ENCODE measurements at places on chromosomes 7 and 10.

- DNase-seq: no peak
Measured at GRCh38 chr10:1120801-1121211, 64.6 kb downstream of the WDR37 start.

DNA sequence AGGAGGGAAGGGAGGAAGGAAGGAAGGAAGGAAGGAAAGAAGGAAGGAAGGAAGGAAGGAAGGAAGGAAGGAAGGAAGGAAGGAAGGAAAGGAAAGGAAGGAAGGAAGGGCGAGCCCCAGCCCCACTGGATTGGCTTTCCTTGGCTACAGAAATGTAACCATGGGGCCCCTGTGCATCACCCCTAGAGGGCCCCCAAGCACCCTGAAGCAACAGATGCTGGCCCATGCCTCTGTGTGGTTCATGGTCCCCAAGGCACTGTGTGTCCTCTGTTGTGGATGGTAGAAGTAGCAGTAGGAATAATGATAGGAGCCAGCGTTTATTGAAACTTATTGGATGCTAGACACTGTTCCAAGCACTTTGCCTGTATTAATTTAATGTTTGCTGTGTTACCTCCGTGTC lies 116.6 kb upstream of the MACROH2A2 start:
- DNase-seq: no peak

GRCh38 chr10:69614130-69614529 lies 15.9 kb upstream of the FAM241B start:
- no peak for DNase-seq

DNA sequence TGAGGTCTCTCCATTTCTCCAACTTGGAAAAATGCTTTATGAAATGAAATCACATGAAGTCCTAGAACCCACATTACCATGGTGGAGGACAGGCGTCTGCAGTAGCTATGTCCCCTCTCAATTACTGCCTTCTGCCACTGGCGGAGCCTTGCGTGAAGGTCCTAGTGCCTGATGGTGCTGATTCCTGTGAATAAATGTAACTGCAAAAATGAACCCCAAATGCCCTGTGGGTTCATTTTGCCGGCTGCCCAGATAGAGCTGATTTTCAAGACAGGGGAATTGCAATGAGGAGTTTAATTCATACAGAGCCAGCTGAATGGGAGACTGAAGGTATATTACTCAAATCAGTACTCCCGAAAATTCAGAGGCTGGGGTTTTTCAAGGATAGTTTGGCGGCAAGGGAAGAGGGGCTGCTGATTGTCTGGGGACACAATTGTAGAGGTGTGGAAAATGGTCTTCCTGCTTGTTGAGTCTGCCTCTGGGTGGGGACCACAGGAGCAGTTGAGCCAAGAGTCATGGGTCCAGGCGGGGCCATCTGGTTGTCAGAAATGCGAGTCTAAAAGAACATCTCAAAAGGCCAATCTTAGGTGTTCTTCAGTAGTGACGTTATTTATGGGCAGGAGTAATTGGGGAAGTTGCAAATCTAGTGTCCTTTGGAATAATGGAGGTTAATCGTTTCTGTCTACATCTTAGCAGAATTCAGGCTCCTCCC lies 13.5 kb downstream of the PRF1 start:
- no peak for DNase-seq

DNA sequence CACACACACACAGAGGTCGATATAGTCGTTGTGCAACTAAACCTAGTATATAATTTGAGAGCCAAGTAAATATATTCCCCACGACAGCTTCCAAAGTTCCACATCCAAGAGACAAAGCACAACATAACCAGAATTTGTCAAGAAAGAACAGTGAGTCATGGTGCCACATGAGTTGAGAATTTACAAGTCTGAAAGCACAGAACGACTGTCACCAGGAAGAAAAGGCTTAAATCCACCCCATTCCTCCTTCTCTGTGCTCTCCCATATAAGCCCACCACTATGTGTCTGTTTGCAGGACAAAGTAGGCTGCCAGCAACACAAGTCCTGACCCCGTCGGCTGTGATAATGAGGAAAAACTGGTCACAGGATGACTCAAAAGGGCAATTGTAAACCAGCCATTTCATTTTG lies 32.8 kb downstream of the GSAP start:
- no peak for DNase-seq

GRCh38 chr7:87287738-87288341 lies 57.6 kb upstream of the CROT start:
- DNase-seq: no peak

- DNase-seq: no peak
Measured at GRCh38 chr10:62853710-62854109, 37.5 kb upstream of the EGR2 start.

- no peak for DNase-seq
Measured at GRCh38 chr7:47576031-47576865, 5.7 kb downstream of the TNS3 start.

DNA sequence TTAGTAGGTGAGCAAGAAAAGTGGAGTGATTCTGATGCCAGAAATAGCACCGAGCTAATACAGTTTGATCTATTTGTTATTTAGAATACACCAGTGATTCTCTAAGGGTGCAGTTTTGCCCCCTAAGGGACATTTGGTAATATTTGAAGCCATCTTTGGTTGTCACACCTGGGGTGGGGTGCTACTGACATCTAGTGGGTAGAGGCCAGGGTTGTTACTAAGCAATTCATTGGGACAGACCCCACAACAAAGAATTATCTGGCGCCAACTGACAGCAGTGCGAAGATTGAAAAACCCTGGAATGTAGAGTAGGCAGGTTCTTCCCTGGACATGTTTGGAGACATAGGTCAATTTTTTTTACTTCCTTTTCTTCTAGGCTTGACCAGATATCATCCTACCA lies 14.6 kb downstream of the PALS2 start:
- DNase-seq: peak; percentile 23

DNA sequence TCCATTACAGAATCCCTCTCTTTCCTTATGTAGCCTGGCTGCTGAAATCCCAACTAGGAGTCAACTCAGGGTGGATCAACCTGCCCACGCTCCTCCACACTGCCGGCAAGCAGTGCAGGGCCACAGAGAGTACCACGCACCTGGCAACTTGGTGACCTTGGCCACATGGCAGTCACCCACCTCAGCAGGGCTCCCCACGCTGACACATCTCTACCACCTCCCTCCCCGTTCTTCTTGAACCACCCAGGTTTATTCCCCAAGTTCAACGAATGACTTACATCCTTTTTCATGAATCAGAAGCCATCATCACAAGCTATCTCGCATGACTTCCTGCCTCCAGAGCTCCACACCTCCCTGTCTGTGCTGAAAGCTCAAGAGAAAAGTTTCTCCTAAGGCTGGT lies 153.4 kb downstream of the GRID1 start:
- no peak for DNase-seq

- no peak for DNase-seq
Measured at GRCh38 chr10:86775056-86775869, 18.8 kb downstream of the BMPR1A start.

- DNase-seq: no peak
Measured at GRCh38 chr7:4139656-4140625, 542.2 kb upstream of the FOXK1 start.

DNA sequence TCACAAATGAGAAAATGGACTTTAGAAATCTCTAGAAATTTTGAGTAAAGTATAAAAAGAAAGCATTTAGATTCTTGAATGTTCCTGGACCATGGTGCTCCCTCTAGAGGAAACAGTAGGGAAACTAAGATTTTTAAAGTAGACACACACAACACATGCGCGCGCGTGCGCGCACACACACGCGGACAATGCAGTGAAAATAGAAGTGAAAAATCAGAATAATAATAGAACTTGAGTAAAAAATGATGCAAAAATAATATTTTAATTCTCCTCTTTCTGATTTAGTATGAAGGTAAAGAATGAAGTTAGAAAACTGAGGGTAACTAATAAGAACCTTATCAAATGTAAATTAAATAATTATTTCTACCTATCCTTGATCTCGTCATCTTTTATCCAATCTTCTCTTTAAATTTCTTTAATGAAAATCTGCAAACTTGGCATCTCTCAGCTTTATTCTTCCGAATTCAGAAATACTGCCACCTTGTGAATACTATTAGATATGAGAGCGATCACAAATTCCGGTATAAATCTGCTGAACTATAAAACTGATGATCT lies 117.0 kb upstream of the AMPH start:
- DNase-seq: no peak

DNA sequence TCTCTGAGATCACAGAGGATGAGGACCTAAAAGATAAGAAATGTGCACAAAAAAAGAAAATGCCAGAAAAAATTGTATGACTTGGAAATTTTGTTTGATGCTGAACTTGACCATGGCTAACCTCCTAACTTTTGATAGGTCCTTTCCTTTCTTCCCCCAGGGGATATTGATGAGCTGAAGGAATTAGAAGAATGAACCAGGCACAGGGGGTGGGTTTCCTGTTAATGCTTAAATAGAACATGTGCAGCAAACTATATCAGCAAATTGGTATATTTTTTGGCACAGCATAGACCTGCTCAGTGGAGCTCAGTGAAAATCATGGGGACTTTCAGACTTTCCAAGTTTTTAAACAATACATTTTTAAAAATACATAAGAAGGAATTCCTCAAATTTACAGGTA lies 300.7 kb downstream of the HDAC9 start:
- no peak for DNase-seq

DNA sequence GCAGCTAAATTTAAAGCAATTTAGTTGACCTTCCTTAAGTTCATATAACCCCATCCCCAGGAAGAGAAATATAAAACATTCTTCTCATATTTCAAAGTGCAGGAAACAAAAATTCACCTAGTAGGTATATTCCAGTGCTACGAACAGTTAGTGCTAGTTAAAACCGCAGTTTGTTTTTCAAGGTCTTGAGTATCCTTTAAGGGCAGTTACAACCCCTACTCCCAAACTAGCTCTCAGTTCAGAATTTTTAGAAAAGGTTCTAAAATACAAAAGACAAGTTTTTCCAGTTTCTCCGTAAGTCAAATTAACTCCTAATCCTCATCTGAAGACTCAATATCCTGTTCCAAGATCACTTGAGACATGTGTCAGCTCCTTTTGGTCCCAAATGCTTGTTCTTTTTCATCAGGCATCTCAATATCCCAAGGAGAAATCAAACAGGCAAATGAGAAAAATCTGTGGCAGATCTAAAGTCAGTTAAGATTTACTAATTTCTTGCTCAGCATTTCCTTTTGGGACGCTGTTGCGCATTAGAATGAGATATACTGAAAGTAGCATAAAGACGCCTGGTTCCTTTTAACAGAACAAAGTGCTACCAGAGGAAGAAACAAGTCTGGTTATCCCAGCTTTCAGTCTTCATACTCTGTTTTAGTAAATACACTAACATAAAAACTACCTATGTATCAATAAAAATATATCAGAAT lies 51.8 kb downstream of the ARHGAP12 start:
- no peak for DNase-seq

DNA sequence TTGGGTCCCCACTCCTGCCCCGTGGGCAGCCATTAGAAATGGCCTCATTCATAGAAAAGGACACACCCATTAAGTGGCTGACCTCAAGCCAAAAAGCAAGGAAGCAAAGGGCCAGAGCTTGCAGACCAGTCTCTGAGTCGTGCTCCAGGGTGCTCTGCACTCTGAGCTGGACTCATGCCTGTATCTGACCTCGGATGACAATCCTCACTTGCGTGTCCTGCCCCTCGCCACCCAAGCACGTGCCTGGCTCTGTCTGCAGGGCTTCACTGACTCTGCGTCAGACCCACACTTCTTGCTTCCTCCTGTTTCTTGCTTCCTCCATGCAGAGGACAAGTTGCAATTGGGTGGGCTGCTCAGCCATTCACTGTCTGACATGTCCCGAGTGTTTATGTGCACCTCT lies 138.8 kb downstream of the OAT start:
- no peak for DNase-seq

DNA sequence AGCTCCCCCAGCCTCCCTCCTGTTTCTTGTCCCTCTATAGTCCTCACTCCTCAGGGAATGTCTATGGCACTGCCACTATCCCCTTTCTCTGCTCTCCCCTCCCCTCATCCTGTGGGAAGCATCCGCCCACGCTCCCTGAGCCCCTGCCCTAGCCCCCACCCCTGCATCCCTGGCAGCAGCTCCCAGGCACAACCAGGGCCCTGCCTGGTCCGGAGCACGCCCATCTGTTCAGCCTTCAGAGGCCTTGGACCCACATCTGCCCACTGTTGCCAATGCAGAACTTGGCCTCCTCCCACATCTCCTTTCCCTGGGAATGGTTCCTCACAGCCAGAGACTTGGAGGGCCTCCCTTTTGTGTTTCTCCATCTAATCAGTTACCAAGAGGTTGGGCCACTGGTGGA lies 20.4 kb upstream of the TBRG4 start:
- no peak for DNase-seq

DNA sequence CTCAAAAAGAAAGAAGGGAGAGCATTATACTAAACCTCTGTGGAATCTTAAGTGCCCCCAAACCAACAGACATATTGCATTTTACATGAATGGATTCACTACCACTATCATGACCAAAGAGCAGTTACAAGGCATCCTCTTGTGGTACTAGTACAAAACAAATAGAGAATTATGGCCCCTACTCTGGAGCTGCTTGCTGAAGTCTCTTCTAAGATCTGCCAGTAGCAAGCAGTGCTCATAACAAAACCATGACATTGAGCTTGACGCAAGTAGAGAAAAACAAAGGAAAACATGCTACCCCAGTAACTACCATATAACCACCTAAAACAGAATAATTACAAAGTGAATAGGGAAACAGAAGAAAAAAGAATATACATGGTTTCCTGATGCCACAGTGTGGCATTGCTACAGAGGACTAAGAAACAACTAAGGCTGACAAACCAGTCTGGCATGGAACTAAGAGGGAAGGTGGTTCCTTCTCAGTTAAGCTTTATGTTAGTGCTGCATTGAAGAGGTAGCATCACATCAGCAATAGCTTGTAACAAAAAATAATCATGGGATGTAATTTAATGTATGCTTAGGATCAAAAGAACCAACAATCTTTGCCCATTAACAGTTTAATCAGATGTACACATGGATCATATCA lies 150.2 kb upstream of the AGR3 start:
- DNase-seq: no peak

DNA sequence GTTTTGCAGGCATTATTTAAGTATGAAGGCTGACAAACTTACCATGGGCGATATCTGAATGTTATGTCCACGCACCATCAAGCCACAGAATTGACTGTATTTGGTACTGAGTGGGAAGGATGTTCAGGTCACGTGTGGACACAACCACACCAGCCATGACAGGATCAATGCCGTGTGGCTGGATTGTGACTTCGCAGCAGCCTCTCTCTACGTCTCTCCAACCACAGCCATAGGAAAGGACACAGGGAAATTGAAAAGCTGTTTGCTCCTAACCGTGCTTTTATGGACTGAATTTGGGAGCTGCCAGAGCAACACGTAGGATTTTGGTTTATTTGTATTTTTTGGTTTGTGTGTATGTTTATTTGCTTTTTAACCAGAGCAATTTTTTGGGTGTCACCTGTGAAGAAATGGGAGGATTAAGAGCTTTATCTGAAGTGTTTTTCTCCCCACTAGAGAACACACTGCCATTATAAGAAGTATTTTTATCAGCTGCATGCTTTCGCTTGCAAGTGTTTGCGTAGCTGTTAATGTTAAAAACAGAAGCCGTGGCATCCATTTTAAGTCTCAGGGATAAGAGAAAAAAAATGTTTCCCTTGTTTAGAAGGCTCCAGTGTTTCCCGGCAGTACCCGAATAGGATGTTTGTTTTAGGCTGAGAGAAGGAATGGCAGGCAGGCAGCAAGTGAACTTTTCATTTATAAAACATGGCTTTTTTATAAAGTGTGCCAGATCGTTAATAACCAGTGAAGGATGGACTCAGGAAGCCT lies 401.1 kb upstream of the NFE2L3 start:
- DNase-seq: no peak

- no peak for DNase-seq
Measured at GRCh38 chr10:59984415-59984814, 78.1 kb upstream of the CCDC6 start.
